ENCODE measurements at places on chromosomes 4 and X.

GRCh38 chr4:185740471-185740873 is 71.5 kb downstream of the SORBS2 start:
- no peak for DNase-seq

- DNase-seq: no peak
These were observed 350.1 kb downstream of the C4orf33 start for GRCh38 chr4:129446074-129446473.

DNA sequence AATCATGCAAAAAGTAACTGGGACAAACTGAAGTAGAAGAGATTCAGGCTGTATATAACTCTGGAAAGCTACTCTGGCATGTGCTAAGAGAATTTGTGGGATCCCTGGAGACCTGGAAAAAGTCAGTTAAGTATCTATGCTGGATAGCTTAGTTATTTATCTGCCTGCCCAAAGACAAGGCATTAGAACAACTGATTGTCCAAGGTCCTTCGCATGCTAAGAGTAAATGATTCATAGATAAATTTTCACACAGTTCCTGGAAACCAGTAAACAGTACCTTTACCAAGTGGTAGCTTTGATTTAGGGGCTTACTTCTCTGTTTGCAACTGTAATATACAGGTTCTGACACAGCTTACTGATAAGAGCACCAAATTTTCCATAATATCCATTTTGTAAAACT is 104.8 kb downstream of the ATP11C start:
- DNase-seq: no peak

DNA sequence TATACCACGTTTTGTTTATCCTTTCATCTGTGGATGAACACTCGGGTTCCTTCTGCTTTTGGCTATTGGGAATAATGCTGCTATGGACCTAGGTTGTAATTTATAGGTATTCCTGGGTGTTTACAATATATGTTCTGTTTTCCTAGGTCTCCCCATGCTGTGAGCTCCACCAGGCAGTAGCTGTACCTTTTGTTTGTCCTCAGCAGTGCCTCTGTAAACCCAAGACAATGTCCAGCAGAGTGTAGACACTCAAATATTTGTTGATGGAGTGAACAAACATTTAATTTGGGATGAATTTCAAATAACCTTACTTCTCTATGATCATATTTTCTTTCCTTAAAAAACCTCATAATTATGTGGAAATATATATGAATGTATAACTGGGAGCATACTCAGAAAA is 259.5 kb upstream of the BOD1L1 start:
- DNase-seq: no peak

- no peak for DNase-seq
These were observed 17.6 kb downstream of the FBXO8 start for GRCh38 chr4:174265916-174266315.

- no peak for DNase-seq
These were observed 9.5 kb upstream of the SMIM14 start for GRCh38 chr4:39648213-39648612.

- DNase-seq: peak; percentile 84
These were observed 28.3 kb downstream of the CYTL1 start for GRCh38 chr4:4990857-4991540.
